ENCODE measurements at places on chromosomes 11 and 22. TPM values are rescaled to one million over a fixed set of nuclear protein-coding genes. Genes with fewer than 3 reads are reported as not detected.

CHRM4 gene
- polyA plus RNA-seq: 0.34 TPM

MSANTD2 gene
- 3.4 TPM for polyA plus RNA-seq

SGSM1 gene
- polyA plus RNA-seq: not detected

C11orf42 gene
- not detected for polyA plus RNA-seq

DNA sequence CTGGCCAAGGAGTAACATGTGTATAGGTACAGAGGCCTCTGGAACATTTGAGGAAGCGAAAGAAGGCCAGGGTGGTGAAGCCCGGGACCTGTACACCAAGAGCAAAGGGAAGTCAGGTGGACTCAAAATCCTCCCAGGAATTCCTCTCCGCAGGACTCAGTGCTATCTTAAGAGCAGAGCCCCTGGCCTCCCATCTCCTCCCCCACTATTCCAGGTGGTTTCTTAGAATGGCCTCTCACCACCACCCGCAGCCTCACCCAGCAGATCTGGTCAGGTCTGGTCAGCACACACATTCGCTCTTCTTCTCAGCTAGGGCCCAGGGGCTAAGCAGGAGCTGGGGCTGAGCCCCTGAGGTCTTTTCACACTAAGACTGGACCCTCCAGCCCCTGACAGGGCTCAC is 59.1 kb downstream of the SCGB1A1 start:
- H3K36me3 ChIP-seq: no peaks in the 10 kb centered on the region
- no peaks in the 10 kb centered on the region for H3K4me1 ChIP-seq
- no peak overlapping the region for H3K4me3 ChIP-seq
- H3K27me3 ChIP-seq: no peaks in the 10 kb centered on the region
- H3K27ac ChIP-seq: no peak overlapping the region
- DNase-seq: no peak

DNA sequence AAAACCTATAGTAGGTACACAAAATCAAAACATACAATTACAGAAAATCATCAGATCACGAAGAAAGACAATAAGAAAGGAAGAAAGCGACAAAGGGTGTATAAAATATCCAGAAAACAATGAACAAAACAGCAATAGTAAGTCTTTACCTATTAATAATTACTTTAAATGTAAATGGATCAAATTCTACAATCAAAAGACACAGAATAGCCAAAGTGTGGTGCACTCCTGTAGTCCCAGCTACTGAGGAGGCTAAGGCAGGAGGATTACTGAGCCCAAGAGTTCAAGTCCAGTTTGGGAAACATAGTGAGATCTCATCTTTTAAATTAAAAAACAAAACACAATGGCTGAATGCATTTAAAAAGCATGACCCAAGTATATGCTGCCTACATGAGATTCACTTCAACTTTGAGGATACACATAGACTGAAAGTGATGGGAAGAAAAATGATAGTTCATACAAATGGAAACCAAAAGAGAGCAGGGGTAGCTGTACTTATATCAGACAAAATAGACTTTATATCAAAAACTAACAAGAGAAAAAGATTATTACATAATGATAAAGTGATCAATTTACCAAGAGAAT is 40.6 kb downstream of the ASCL2 start:
- H3K36me3 ChIP-seq: peaks cover 8% of the 10 kb centered on the region
- DNase-seq: no peak
- H3K27me3 ChIP-seq: peaks cover 22% of the 10 kb centered on the region
- no peaks in the 10 kb centered on the region for H3K4me1 ChIP-seq

SHANK2 gene
- not detected for polyA plus RNA-seq

GRCh38 chr11:45655347-45655756 is 10.1 kb downstream of the CHST1 start:
- no peaks in the 10 kb centered on the region for H3K4me1 ChIP-seq
- H3K27me3 ChIP-seq: peaks cover 69% of the 10 kb centered on the region
- no peak overlapping the region for H3K4me3 ChIP-seq
- H3K27ac ChIP-seq: no peak overlapping the region

DNA sequence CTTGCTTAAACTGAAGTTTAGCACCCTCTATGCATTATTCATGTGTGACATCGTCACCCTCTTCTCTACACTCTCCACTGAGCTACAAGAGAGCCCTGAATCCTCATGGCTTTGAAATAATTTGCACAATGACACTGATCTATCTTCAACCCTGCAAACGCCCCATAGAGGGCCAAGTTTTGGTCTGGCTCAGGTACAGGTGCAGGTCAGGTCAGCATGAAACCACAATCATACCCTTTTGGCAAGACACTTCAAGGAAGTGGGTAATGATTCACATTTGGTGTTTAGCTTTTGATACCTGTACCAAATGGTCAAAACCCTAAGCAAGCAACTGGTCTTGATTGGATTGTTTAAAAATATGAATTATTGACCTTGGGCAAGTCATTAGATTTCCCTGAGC is 122.2 kb upstream of the CADM1 start:
- DNase-seq: no peak
- peaks cover 7% of the 10 kb centered on the region for H3K27me3 ChIP-seq
- no peaks in the 10 kb centered on the region for H3K36me3 ChIP-seq
